NCI-H1417 treated with DMSO at 0.1 percent for 48 hours (cell line): ENCODE measurements at places on chromosomes 7 and 10.

GRCh38 chr10:44183667-44184632 lies 200.9 kb downstream of the CXCL12 start:
- no peak for DNase-seq

- no peak for DNase-seq
These were observed at the start of gene KAZALD1 for GRCh38 chr10:101061624-101062231. KAZALD1 (plus strand) TSS chr10:101061989; CDS start chr10:101062593, 604 bp downstream.

DNA sequence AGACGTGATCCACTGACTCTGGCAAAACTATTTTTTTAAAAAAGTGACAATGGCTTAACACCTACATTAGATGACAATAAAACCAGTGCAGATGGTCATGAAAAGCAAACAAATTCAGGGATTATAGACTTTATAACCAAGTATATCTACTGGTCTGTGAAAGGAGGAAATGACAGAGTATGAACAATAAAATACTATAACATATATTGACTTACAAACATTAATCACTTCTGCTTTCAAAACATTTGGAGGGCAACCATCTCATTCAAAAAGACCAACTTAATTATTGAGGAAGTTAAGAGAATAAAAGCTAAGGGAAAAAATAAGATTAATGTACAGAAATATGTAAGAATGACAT lies 34.8 kb downstream of the JMJD1C start:
- no peak for DNase-seq

- DNase-seq: no peak
These were observed 606.6 kb upstream of the SORCS1 start for GRCh38 chr10:107771066-107771465.

GRCh38 chr7:81256991-81257390 lies 338.1 kb upstream of the SEMA3C start:
- DNase-seq: no peak

GRCh38 chr10:111131168-111131799 lies 54.5 kb downstream of the ADRA2A start:
- no peak for DNase-seq

GRCh38 chr10:85513436-85513835 lies 853.2 kb downstream of the GRID1 start:
- DNase-seq: no peak

GRCh38 chr10:90665905-90666662 lies 191.8 kb downstream of the HTR7 start:
- no peak for DNase-seq

- DNase-seq: no peak
These were observed 411.2 kb downstream of the GLRX3 start for GRCh38 chr10:130547368-130547767.

DNA sequence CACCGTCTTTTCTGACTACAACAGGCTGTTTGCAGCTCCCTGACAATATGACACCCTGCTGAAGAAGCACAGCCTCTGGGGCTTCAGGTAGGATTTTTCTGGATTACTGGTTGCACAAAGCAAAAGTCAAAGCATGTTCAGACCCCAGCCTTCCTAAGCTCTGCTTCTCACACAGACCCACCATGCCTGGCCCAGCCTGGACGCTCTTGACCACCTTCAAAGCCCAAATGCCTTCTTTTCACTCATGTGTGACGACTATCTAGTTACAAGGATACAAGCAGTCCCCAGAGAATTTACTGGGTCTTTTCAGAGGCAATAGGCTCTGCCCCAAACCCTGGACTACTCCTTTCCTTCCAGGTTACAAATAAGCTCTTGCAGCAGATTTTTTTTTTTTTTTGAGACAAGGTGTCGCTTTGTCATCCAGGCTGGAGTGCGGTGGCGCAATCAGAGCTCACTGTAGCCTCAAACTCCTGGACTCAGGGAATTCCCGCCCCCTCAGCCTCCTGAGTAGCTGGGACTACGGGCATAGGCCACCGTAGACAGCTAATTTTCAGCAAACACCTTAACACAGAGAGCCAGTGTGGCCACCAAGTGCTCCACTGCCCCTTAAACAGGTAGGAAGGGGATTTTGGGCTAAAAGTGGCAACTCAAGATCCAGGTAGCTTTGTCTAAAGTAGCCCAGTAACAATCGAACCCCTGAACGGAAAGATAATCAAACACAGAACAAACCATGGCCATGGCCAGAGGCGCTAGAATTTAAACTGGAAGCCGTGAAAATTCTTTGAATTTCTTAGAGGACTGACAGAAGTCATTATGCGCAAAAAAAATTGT lies 16.2 kb downstream of the SVIL start:
- DNase-seq: no peak

DNA sequence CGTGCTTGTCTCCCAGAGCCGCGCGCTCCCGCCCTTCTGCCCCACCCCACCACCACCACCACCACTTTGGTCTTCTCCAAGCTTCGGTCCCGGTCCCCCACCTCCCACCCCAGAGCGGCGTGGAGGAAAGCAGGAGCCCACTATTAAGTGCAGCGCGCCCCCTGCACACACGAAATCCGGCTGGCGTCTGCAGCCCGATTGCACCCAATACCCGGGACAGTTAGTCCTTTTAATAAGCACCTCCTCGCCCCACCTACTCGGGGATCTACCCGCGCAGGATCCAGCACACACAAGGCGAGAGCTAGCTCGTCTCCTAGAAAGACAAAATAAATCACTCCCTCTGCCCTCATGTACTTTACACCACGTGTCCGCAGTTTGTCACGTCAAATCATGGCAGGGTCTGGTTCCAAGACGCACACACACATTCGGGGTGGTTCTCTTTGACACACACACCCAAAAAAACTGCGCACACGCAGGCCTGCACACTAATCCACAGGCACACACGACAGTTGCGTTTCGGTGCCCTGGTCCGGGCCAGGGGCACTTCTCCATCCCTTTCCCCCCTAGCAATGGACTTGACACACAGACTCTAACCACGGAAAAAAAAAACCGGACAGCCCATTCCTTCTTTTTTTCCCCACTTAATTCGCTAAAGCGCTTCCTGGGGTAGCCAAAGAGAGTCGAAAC lies 1.6 kb downstream of the SFMBT2 start:
- DNase-seq: no peak

GRCh38 chr10:23081221-23081750 lies 14.1 kb upstream of the MSRB2 start:
- DNase-seq: no peak

- no peak for DNase-seq
These were observed 6.3 kb downstream of the ZNF394 start for GRCh38 chr7:99493823-99494222.

DNA sequence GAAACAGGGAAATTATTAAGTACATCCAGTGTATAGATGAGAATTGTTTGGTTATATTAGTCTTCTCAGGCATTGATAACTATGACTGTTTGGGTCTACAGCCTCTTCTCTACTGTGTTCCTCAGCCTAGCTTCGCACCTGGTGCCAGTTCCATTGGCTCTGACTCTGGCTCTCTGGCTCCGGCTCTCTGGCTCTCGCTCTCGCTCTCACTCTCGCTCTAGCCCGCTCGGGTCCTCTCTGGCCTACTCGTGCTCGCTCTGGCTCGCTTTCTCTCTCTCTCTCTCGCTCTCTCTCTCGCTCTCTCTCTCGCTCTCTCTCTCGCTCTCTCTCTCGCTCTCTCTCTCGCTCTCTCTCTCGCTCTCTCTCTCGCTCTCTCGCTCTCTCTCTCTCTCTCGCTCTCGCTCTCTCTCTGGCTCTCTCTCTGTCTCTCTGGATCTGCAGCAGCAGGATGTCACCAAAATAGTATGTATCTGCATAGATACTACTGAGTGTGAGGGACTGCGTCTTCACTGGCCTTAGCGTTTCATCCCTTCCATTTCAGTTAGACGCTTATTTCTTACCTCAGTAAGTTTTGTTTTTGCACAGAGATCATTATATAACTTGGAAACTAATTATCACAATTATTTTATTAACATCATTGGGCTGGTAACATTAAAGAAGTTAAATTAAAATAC lies 6.5 kb upstream of the SSBP1 start:
- DNase-seq: no peak

DNA sequence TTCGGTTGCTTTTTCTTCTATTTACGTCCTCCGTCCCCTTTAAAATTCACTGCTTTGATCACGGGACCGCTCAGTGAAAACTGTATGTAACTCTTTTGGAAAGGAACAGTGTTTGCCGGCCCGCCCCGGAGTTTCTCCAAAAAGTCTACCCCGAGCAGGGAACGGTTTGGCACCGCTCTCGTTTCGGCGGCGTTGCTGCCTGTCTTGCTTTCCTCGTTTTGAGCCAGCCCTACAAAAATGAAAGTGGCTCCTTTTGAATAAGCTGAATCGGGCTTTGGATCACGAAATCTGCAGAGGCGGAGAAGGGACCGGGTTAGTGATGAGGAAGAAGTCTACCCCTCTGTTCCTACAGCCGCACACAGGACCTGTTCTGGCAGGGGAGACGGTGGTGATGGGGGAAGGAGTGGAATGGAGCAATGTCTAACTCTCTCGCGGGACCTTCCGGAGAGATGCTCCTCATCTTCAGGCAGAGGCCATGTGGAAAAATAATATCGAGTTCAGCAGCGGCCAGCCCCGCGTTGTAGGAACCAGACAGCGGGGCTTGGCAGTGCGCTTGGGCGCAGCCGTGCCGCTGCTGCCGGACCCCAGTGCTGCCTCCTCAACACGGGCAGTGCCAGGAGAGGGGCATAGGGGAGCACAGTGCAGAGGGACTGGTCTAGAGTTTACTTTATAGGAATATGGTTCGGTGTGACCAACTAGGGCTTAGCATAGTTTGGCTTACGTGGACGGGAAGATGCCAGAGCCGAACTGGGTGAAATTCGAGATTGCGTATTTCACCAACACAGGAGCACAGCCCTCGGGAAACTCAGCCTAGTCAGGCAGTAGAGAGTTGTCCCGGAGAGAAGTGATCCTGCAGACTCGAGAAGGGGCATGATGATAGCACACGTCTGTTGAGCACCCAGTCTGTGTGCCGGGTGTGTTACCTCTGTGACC lies 1.4 kb downstream of the HTRA1 start:
- no peak for DNase-seq

- DNase-seq: no peak
These were observed 9.6 kb upstream of the PNLIPRP2 start for GRCh38 chr10:116611153-116611545.

GRCh38 chr7:2713370-2713769 lies 25.4 kb downstream of the AMZ1 start:
- DNase-seq: no peak

DNA sequence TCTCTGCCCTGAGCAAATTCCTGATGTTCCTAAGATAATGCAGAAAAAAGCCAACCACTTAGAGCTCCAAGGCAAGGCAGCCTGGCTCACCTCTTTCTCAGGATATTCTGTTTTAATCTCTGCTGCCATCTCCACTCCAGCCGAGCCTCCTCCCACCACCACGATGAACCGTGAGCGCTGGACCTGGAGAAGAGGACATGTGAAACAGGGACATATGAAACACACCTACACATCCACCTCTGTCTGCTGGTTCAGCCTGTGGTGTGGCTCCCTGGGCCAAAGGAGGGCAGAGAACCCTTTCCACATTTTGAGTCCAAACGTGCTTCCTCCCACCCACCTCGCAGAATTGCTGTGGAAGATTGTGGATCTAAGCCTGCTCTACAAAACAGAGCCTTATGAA lies 12.2 kb downstream of the AIFM2 start:
- no peak for DNase-seq

DNA sequence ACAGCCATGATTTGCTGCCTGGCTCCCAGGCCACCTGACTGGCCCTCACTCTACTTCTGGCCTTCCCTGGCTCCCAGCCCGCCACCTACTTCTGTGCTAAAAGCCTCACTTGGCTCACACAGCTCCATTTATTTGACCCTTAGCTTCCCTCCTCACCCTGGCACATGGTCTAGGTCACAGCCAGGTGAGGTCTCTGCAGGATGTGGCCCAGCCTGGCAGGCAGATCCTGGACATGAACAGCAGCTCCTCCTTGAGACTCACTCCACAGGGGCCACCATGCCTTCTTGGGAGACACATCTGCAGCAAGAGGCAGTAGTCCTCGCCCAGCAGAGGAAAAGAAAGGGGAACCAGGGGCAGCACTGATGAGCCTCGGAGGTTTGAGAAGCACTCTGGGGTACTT lies 64.6 kb downstream of the GRID1 start:
- DNase-seq: no peak

DNA sequence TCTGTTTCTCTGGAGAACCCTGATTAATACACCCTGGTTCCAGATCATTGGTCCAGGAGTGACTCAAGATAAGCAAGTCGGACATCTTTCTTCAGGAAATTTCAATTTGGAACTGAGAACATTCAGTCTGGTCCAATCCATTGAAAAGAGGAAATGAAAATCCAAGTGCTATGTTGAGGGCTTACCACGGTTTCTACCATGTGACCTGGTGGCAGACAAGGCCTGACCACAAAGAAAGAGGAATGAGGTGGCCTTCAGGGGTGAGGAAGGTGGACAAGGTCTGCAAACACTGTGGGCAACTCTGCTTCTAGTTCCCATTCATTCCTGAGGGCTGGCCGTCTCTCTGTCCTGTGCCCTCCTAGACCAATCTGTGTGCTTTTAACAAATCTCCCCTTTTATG lies 149.2 kb upstream of the GHITM start:
- DNase-seq: no peak

DNA sequence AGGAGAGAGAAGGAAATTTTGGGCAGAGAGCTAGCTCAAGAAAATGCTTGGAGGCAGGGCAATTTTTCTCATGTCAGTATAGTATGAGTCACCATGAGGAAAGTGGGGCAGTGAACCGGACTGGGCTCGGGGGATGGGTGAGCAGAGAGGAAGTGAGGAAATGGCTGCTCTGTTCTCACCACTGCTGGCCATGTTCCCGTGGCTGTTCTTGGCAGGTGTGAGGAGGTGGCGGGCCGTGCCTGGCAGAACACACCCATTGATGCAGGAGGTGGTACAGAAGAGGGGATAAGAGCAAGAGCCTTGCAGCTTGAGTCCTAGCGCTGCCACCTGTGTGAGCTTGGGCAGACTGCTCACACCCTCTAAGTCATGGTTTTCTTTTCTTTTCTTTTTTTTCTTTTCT lies 304.4 kb upstream of the LYZL1 start:
- no peak for DNase-seq

DNA sequence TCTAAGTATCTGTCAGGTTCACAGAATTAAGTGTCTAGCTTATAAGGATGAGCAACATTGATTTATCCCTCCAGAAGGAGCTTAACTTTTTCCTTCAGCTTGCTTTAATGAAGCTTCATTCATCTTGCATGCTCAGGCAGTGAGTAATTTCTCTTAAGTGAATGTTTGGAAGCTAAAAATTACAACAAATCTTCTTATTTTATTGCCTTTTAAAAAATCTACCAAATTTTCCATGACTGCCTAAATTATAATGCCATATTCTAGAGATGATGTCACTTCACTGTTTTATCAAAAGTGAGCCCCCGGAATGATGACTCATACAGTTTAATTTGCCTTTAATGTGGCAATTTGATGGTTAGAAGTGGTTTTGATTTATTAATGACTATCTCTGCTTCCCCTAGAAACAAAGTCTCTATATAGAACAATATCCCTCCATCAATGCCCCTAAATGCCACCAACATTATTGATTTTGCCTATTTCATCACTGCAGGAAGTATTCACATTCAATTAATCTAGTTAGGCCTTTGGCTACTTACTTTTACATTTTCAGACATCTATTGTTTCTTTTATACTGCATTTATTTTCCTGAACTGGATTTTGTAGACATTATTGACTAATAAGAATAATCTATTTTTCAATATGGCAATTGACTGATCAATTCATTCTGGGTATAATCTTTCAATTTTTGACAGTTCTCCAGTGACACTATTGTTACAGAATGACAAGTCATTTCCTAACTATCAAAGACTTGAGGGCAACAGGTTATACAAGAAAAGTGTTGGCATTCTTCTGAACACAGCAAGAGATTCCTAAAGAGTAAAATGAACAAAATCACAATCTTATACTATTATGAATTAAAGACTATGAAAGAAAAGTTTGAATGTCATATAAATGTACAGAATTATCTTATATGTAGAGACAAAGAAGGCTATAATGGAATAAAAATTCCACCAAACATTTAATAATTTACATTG lies 139.3 kb upstream of the ODAD2 start:
- DNase-seq: no peak
